Activated T-cell treated with anti-CD3 and anti-CD28 coated beads, Interleukin-2, amount 50 U/mL, for 4 hours (primary cell): ENCODE measurements at places on chromosomes 5 and 9.

DNA sequence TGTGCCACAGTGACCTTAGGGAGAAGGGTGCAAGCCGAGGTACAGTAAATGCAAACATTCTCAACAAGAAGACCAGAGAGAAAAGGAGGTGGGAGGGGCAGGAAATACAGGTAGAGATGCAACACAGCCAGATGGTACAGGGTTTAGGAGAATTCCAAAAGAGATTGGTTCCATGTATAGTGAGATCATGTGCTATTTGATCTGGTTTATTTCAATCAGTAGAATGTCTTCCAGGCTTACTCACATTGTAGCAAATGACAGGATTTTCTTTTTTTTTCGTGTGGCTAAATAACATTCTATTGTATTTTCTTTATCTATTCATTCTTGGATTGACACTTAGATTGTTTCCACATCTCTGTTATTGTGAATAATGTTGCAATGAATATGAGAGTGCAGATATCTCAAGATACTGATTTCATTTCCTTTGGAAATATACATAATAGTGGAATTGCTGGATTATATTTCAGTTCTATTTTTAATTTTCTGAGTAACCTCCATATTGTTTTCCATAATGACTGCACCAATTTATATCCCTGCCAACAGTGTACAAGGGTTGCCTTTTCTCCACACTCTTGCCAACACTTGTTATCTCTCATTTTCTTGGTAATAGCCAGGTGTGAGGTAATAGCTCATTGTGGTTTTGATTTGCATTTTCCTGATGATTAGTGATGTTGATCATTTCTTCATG is 107.8 kb upstream of the GAS1 start:
- DNase-seq = no peak

DNA sequence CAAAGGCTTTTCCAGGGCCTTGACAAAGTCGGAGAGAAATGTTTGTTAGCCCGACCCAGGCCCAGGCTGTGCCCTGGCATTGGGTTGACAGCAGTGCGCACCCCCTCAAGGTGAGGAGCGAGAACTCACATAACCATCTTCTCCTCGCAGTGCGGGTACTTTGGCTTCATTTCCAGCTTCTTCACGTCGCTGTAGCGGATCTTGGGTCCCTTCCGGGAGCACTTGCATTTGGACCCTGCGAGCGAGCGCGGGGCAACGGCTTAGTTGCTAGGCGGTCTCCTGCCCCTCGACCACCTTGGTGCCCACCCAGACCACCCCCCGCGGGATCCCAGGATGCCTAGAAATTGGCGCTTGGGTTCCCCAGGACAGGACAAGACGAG is 496 bp downstream of the CXCL14 start:
- no peak for DNase-seq

DNA sequence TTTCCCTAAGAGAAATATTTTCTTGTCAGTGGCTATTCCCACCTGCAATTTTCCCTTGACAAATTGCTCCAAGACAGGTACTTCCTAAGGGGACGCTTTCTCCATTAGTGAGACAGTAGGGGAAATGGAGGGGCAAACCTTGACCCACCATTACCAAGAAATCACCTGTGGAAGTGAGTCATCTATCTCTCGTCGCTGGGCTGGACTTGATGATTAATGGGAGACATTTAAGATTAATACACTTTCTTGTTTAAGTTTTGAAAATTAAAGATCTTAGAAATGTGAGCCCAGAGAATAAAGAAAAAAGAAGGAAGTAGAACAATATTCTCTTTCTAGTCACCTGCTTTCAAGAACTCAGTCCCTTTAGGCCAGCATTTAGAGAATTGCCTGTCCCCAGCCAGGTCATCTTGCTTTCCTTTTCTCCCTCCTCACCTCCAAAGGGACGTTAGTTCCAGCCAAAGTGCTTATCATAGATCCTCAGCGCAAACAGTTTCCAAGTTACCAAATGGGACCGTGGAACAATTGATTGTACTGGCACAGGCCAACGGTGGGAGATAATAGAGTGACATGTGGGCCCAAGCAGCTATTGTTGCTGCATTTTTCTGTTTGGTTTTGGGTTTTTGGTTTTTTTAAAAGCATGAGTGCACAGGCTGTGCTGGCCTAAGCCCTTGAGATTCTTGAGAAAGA is 284.4 kb downstream of the ENC1 start:
- no peak for DNase-seq

GRCh38 chr9:137032858-137033257 is 970 bp upstream of the FUT7 start:
- no peak for DNase-seq

DNA sequence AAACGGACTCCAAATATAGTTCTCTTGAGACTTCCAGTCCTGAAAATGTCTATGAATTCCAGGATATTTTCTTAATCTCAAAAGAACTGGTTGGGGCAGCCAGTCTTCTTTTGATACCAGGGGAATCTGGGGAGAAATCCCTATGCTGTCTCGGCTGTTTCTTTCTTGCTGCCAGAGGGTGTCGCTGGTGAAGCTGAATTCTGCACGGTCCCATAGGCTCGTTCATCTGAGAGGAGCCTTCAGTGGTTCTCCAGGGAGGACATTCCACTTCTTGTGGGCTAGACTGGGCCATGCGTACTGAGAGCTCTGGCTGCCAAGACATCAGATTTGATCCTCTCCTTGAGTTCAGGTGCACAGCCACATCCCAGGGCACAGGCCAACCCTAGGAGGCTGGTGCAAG is 155.0 kb upstream of the CLINT1 start:
- no peak for DNase-seq

- DNase-seq = no peak
Observed at GRCh38 chr9:22623236-22623635, 176.6 kb downstream of the DMRTA1 start.

DNA sequence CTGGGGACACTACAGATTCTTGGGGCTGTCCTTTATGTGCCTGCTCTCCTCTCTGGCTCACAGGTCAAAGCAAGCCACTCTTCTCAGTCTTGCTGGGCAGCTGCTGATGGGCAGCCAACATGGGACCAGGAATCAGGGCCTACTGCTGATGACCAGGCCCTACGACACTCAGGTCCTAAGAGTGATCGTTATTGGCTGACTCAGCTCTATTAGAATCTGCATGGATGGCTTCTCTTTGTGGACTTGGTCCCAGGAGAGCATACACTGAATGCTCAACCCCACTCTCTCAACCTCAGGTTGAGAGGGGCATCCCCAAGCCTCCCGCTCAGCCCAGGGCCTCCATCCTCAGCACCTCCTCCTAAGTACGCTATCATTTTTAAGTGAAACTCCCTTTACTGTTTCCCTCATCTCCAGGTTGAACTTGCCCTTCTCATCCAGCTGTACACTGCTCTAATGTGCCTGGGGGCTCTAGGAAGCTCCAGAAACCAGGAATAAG is 250.8 kb upstream of the PANK3 start:
- DNase-seq = no peak

GRCh38 chr5:154355129-154355611 is 90.6 kb upstream of the SAP30L start:
- DNase-seq = no peak

- no peak for DNase-seq
Observed at GRCh38 chr5:448766-449090, 5.8 kb downstream of the EXOC3 start.

- no peak for DNase-seq
Observed at GRCh38 chr9:131951905-131952304, 127.8 kb downstream of the MED27 start.

DNA sequence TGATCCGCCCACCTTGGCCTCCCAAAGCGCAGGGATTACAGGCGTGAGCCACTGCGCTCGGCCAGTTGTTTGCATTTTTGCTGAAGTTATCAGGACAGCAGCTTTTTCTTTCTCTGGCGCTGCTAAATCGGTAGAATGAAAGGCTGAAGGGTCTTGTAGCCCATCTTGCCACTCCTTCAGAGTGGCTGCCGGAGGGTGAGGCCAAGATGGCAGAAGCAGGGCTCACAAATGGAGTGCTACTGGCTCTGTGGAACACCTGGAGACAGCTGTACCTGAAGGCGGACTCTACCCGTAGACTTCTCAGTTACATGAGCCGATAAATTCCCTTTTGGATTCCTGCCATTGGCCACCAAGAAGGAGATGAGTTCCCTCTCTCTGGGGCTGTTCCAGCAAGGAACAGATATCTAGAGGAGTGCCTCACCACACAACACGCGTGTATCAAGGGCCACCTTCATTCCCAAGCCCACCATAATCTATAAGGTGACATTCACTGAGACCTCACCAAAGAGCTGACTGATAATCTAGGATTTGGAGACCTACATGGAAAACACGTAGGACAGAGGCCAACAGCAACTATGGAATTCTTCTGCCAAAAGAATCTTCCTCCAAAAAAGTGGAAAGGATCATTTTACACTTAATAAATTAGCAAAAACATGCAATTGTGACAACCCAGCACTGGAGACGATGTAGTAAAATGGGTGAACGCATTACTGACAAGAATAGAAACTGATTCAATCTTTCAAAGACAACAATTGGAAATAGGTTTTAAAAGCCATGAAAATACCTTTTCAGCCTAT is 21.8 kb downstream of the STK10 start:
- no peak for DNase-seq

DNA sequence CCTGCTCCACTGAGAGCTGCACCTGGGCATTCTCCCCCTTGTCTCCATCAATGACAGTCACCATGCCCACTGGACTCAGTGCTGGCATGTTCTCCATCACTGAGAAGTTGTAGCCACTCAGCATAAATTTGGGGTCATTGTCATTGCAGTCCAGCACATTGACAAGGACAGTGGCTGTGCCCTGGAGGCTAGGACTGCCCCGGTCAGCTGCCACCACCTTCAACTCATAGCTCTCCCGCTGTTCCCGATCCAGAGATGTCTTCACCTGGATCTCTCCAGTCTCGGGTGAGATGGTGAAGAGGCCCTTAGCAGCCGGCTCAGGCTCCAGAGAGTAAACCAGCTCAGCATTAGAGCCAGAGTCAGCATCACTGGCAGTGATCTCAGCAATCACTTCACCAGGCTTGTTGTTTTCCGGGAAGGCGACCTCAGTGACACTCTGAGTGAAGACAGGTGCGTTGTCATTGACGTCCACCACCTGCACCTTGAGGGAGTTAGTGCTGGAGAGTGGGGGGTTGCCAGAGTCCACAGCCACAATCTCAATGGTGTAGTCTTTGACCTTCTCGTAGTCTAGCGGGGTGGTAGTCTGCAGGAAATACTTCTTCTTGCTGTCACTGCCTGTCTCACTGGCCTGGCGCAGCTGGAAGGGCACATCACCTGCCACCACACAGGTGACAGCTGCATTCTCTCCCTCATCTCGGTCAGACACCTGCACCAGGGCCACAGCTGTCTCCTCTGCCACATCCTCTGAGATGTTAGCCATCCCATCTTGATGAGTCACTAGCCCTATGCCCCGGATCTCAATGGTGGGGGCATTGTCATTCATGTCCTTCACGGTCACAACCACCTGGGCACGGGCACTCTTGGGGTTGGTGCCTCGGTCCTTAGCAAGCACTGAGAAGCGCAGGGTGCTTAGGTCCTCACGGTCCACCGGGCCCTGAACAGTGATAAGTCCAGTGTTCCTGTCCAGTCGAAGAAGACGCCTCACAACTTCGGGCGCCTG is 13.5 kb downstream of the PCDH1 start:
- DNase-seq = no peak

DNA sequence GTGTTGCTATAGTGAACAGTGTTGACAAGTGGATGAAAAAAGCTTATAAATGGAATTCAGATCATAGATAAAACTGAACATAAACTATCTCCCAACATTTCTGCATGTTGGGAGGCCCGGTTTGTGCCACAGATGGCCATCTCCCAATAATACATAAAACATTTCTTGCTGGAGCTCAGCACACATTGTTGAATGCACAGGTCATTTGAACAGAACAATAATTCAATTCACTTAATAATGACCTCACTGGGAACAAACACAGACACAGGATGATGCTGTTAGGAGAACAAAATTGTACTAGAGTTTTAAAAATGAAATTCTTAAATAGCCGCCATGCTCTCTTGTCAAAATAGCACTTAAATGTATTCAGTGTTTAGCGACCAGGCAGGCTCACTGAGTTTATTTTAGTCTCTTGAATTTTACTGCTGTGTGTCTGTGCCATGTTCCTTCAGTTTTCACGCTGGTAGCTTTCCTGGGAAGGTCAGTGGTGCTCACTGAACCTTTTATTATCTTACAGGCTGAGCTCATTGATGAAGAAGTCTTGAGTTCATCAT is 85.0 kb upstream of the SSBP2 start:
- no peak for DNase-seq

DNA sequence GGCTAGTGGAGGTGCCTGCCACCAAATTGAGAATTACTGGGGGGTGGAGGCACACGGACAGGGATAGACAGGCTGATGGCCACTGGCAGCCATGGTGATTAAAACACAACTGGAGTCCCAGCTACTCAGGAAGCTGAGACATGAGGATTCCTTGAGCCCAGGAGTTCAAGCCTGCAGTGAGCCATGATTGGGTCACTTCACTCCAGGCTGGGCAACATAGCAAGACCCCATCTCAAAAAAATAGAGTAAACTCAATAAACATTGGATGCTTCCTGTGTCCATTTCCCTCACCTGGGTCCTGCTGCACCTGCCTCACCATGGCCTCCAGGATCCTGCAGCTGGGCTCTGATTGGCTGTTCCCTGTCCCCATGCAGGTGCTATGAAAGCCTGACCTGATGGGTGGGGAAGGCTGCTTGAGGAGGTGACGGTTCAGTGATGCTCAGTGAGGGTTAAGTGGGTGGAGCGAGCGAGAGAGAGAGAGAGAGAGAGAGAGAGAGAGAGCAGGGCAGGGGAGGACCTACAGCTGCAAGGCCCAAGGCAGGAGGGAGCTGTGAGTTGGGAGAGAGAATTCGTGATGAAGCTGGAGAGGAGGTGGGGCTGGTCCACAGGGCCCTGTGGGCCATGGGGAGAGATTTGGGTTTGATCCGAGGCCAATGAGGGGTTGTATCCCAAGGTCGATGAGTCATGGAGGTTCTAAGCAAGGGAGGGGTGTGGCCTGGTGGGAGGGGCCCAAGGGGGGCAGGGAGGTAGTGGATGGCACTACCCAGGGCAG is 36.7 kb upstream of the FUBP3 start:
- DNase-seq = no peak

GRCh38 chr9:28203036-28203435 is 629.8 kb upstream of the C9orf72 start:
- DNase-seq = no peak

DNA sequence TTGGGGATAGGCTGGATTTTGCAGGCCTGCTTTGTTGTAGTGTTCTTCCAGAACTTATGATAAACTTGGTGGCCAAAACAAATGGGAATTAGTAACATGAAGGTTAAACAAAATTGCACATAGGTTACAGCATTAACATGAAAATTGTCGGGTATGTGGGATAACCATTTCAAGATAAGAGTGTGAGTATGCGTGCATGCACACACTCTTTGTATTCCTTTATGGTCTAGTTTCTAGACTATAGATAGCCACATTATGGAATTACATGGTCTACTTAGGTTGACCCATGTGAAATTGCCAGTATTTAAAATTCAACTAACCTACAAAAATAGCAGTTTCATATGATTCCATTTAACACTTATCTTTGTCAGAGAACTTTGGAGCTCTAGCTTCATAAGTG is 1.4 kb downstream of the HMGCR start:
- DNase-seq = no peak

- DNase-seq = no peak
Observed at GRCh38 chr9:126877418-126877817, 17.0 kb downstream of the ZBTB34 start.

- DNase-seq = peak; percentile 8
Observed at GRCh38 chr5:148457183-148457620, 73.4 kb downstream of the FBXO38 start.
